Endothelial cell of coronary artery (primary cell): ENCODE measurements at places on chromosomes 3 and 15. TPM values are rescaled to one million over a fixed set of nuclear protein-coding genes. Genes with fewer than 3 reads are reported as not detected.

CX3CR1 gene
- not detected in 2 replicates for total RNA-seq

AADAC gene
- 0.27 and 0.56 TPM in 2 replicates for total RNA-seq

KIF15 gene
- 5.6 and 12.7 TPM in 2 replicates for total RNA-seq

USP19 gene
- 34.4 and 43.7 TPM in 2 replicates for total RNA-seq

ST8SIA2 gene
- not detected in 2 replicates for total RNA-seq

RYK gene
- 70.9 and 95.1 TPM in 2 replicates for total RNA-seq
